Right ventricle myocardium superior (tissue), 1 donor: ENCODE measurements at places on chromosomes 4 and X.

DNA sequence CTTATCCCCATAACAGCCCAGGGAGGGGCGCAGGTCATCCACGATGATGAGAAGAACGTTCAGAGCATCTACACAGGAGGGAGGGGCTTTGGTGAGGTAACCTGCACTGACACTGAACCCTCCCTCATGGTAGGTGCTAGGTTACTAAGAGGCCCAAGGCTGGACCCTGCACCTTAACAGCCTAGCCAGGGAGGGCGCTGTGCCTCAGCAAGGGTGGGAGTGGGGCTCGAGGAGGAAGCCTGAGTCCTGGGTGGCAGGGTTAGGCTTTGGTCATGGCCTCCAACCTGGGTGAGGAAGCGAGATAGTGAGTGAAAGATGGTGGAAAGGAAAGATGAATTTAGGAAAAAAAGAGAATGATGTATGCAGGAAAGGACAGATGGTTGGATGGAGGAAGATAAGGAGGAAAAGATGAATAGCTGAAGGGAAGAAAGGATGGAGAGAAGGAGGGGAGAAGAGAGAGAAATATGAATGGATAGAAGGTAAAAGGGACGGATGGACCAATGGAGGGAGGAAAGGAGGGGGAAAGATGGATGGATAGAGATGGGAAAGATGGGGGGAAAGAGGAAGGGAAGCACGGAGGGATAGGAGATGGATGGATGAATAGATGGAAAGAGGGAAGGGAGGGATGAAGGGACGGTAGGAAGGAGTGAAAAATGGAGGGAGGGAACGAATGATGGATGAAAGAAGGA, 736 bp downstream of the IDS start:
- no peak for DNase-seq

DNA sequence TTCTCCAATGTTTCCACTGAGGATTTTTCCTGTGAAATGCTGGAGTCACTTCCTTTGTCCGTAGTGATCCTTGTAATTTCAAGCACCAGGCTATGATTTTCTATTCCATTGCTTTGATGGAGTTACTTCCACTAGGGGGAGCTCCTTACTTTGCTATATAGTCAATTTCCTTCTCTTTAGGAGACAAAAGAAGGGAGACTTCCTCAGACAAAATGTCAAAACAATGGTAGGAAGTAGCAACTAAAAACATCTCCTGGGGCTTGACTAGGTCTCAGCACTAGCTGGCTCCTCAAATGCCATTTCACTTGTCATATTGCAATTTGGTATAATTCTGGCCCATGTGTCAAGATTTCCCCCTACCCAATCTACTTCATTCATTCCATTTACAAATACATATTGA, 24.1 kb downstream of the ZCCHC12 start:
- no peak for DNase-seq

GRCh38 chr4:40200875-40201801, 4.3 kb downstream of the RHOH start:
- no peak for DNase-seq

- DNase-seq: no peak
Observed at GRCh38 chr4:69984030-69984443, 11.7 kb upstream of the STATH start.

- DNase-seq: no peak
Observed at GRCh38 chr4:15336410-15337167, 91.2 kb upstream of the C1QTNF7 start.

GRCh38 chrX:23981711-23982110, 45.3 kb downstream of the KLHL15 start:
- no peak for DNase-seq

DNA sequence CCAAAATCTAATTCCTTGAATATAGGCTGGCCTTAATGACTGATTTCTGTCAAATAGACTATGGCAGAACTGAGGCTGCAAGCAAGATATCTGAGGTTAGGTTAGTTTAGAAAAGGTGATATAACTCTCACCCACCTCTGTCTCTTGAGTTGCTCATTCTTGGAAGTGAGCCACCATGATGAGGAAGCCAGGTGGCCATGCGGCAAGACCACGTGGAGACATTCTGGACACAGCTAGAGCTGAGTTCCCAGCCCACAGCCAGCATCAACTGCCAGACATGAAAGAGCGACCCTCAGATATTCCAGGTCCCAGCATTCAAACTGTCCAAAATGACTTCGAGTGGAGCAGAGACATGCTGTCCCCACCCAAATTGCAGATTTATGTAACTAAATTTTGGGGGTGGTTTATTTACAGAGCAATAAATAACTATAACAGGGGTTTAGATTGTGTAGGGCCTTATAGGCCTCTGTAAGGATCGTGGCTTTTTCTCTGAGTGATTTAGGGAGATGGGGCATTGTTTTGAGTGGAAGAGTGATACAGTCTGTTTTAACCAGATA, 33.7 kb downstream of the USP53 start:
- DNase-seq: no peak

GRCh38 chr4:188171551-188171950, 32.3 kb downstream of the TRIML1 start:
- no peak for DNase-seq

- DNase-seq: no peak
Observed at GRCh38 chr4:107243141-107243781, 207.1 kb upstream of the DKK2 start.

GRCh38 chr4:145521282-145521681, 39.6 kb downstream of the SMAD1 start:
- DNase-seq: no peak

- DNase-seq: no peak
Observed at GRCh38 chrX:153406011-153406410, 4.9 kb upstream of the PNMA6E start.

DNA sequence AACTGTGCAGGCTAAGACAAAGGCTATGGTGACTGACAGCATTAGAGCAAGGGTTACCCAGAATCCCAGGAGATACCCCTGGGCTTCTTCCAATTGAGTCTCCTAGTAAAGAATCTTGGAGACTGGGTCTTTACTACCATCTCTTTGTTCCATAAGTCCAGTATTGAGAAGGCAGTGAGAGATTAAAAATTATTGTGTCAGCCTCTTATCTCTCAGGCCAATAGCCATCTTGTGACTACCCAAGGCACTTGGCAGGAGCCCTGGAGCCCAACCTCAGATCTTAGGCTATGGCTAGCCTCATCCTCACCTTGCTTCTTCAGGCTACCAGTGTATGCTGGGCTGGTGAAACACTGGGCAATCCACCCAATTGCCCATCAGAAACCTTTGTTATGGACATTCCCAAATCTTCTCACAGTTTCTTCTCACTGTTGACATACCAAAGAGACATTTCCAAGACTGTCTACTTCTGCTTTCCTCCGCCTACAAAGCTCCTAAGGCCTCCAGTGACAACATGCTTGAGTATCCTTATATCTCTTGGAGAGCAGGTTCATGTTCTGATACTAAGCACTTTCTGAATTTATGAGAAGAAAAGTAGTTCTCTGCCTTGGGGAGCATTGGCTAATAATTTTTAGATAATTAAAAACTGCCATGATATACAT, 76.3 kb upstream of the STIM2 start:
- DNase-seq: no peak

- DNase-seq: no peak
Observed at GRCh38 chr4:172649143-172649542, 519.5 kb upstream of the GALNT7 start.

- no peak for DNase-seq
Observed at GRCh38 chr4:129336457-129337227, 240.7 kb downstream of the C4orf33 start.

GRCh38 chrX:68431836-68432235, 1.5 kb downstream of the OPHN1 start:
- DNase-seq: no peak

- DNase-seq: no peak
Observed at GRCh38 chrX:11530621-11531020, 135.1 kb downstream of the ARHGAP6 start.

DNA sequence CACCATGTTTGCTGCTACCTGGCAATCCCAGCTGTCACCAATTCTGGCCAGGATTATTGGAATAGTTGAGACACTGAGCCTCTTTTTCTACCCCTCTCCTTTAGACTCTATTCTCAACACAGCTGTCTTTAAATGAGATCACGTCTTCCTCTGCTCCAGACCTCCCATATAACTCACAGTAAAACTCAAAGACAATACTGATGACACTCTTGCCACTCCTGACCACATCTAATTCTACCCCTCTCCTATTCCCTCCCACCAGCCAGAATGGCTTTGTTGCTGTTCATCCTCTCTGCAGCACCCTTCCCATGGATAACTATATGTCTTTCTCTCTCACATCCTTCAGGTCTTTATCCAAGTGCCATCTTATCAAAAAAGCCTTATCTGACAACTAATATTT, 188.6 kb upstream of the IL15 start:
- DNase-seq: no peak

GRCh38 chrX:139831675-139832456, 101.0 kb downstream of the ATP11C start:
- DNase-seq: no peak

DNA sequence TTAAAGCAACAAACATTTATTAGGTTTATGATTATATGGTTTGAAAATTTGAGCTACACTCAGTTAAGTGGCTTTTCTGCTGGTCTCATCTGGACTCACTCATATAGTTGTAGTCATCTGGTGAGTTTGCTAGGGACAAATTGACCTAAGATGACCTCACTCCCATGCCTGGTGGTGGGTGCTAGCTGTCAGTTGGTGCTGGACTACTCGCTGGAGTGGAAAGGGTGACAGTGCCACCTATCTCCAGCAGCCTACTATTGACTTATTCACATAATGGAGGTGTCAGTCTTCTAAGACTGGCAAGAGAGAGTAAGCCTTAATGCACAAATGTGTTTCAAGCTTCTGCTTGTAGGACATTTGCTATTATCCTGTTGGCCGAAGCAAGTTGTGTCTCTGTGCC, 88.2 kb downstream of the TASL start:
- no peak for DNase-seq

- DNase-seq: no peak
Observed at GRCh38 chr4:22462688-22463087, 53.2 kb downstream of the ADGRA3 start.

GRCh38 chrX:74526764-74527163, 87.7 kb downstream of the RLIM start:
- no peak for DNase-seq

DNA sequence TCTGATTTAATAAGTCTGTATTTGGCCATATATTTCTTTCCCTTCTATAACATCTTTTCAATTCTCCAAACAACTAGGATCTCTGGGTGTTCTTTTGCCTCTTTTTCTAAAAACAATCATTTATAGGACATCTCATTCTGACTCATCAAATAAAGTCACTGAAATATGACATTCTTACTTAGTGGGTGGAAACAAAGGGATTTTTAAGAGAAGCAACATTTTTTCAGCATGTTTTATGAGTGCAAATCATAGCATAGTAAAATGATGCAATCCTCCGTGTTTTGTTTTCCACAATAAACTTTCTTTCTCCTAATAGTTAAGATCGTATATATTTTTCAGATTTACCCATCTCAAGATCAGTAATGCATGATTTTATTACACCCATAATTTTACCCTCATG, 179.8 kb downstream of the SPCS3 start:
- DNase-seq: no peak

DNA sequence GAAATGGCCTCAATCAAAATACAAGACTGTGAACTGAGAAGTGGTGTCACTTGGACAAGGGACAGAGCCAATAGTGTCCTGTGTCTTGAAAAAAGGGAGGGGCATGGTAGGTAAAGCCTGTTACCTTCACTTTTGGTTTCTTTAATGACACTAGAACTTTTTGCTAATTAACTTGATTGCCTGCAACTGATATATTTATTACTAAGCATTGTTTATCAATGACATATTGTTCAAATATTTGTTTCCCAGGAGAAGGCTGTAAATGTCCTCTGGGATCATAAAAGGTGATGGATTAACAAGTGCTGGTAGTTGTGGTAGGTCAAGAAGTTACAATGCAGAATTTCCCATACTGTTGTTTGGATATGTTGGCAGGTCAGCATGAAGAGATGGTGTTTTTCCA, 93.8 kb upstream of the SCML1 start:
- no peak for DNase-seq

DNA sequence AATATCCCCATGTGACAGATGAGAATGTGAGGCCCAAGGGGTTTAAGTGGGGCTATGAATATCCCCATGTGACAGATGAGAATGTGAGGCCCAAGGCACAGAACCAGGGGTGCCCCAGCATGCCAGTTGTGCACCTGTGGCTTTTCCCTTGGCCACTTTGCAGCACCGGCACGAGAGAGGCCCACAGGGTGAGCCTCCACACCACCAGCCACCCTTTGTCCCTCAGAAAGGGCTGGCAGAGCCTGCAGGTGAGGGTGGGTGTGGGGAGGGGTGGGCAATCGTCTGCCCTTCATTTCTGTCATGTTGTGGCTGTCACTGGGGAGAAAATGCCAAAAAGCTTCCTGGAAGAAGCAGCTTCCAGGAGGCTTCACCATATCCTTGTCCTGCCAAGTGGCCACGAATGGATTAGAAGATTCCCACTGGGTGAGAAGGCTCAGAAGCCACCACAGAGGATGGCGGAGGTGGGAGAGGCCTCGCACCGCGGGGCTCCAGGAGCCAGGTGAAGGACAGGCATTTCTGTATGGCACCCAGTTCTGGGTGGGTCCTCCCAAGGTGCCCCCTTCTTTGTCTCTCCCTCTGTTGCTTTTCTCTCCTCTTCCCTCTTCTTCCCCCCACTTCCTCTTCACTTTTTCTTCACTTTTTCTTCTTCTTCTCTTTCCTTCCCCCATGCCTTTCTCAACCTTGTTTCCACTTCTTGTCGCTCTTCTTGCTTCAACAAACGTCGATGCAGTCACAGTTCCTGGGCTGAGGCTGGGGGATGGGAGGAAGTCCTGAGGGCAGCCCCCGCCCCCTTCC, 469 bp upstream of the GPR78 start:
- DNase-seq: no peak

GRCh38 chr4:78517050-78517652, 34.4 kb upstream of the ANXA3 start:
- no peak for DNase-seq

DNA sequence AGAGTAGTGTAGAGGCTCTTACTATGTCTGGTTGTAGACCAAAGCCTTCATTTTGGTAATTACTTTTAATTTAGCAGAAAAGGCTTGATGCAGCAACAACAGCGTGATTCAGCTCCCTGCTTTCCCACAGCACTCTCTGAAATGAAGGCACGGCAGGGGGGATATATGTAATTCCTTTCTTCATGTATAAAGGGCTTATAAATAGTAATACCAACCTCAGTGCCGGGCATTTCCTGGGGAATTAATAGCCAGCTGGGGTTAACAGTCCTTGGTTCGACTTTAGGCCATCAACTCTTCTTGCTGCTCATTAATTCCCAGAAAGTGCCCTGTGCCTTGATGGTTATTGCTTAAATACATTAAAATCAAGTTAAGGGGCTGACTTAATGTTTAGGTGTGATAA, 669.0 kb downstream of the ZNF674 start:
- no peak for DNase-seq

GRCh38 chrX:66601522-66601921, 37.4 kb downstream of the EDA2R start:
- DNase-seq: no peak

- DNase-seq: no peak
Observed at GRCh38 chr4:1518997-1519700, 112.9 kb upstream of the NKX1-1 start.

- DNase-seq: no peak
Observed at GRCh38 chr4:96677499-96677898, 837.6 kb downstream of the PDHA2 start.
